Renal pelvis (tissue), 12 donors: ENCODE measurements at places on chromosomes 1 and 21. TPM values are rescaled to one million over a fixed set of nuclear protein-coding genes. Genes with fewer than 3 reads are reported as not detected.
A peak's percentile ranks its signal among the peaks of the same experiment; 100 is the strongest.

Gene RIPPLY3
- 2.0 TPM for polyA plus RNA-seq

Gene KCND3
- 1.4 TPM for polyA plus RNA-seq

Gene RGS4
- polyA plus RNA-seq = 11.4 TPM

Gene TGFB2
- 11.5 TPM for polyA plus RNA-seq

DNA sequence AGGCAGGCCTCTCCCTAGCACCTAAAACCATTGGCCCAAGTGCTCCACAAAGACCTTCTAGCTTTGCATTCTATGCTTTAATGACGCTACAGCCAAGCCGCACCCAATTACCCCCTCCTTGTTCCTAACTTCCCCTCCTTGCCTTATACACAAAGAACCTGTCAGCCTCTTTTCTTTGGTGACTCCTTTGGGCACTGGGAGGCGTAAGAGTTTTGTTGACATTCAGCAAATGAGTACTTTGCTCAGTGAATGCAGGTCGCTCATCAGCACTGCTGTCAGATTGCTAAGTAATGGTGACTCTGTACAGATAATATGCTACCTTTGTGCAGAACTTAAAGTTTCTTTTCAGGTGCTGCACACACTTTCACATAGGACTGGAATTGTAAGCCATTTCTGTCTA is 187.6 kb upstream of the FAM78B start:
- DNase-seq = no peak

DNA sequence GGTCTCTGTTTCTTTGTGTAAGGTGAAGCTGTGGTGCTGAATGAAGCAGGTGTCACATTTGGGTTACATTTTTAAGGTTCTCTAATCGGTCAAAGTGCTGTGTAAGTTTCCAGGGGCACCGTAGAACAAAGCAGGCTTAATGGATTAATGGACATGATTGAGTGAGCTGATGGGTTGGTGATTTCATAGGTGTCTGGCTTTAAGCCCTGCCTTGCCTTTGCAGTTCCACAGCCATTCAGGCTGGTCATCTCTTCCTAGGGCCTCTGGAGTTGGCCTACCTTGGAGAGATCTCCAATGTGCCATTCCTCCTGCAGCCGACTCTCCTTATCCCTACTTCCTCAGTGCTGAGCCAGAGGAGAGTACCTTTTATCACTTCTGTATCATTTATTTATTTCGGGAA is 15.2 kb downstream of the GALNT2 start:
- DNase-seq = no peak

DNA sequence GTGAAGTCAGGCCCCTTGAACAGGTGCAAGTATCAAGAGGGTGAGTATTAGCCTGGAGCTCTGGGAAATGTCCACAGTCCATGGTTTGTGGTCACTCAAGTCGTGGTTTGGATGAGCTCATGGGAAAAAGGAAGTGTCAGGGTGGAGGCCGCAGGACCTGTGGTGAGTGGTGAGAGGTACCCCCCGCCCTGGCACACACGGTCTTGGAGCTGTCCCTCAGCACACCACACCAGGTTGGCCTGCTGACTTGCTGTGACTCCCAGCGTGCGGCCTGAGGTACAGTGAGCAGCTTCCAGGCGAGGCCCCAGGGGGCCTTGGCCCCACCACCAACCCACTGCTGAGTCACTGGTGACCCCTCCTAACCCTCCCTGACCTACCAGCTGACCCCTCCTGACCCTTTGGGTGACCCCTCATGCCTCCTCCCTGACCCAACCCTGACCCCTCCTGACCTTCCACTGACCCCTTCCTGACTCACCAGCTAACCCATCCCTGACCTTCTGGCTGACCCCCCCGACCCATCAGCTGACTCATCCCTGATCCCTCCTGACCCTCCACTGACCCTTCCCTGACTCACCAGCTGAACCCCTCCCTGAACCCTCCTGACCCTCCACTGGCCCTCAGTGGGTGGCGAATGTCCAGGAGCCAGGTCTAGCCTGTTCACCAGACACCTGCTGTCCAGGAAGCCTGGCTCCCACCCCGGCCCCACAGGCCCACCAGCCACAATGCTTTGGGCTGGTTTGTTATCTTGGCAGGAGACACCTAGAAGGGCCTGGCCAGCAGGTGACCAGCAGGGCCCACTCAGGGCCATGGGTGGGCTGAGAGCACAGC is 34.8 kb upstream of the RNF187 start:
- no peak for DNase-seq

- DNase-seq = no peak
Observed at GRCh38 chr21:29075706-29076466, 2.4 kb upstream of the CCT8 start.

DNA sequence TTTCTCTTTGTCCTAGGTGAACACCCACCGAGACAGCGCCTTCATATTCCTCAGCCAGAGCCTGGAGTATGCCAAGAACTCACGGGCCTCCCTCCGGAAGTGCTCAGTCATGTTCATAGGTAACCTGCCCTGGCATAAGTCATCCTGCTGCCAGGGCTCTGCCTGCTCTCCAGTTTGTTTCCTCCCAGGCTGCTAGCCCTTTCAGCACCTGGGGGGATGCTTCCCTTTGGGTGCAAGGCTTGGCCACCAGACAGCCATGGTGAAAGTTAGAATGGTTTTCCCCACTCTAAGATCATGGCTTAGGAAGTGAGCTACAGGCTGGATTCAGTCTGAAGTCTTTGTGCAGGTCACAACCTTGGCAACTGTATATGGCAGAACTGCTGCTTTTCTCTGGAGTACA is 9.2 kb upstream of the TTC4 start:
- no peak for DNase-seq

GRCh38 chr1:52552236-52552504 is 722 bp downstream of the TUT4 start:
- DNase-seq = peak; percentile 43

DNA sequence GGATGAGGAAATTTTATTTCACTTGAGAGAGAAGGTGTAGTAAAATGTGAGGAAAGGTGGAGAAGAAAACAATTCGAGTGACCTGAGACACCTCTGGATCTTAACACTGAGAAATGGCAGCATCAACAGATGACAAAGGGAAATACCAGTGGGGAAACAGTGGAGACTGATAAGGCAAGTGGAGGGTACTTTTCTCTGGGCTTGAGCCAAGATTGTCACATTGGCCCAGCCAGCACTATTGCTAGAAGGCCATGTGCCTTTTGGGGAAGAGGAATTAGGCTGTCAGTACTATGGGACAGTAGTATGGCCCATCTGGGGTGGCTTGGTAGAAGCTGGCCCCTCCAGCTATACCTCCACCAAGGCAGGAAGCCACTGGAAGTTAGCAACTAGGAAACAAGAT is 8.4 kb downstream of the SYPL2 start:
- DNase-seq = no peak

DNA sequence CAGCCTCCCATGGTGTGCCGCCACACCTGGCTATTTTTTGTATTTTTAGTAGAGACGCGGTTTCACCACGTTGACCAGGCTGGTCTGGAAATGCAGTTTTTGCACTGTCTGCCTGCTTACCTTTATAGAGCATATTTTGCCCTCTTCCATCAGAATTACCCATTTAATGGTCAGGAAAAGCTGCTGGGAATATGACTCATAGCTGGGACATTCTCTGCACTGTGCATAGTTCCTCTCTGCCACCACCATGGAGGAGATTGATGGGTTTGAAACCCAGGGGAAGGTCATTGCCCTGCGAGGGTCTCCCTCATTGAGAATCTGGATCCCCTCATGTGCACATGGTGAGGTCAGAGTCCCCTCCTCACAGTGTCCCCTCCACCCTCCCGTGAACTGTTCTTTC is 32.1 kb downstream of the MX1 start:
- no peak for DNase-seq

DNA sequence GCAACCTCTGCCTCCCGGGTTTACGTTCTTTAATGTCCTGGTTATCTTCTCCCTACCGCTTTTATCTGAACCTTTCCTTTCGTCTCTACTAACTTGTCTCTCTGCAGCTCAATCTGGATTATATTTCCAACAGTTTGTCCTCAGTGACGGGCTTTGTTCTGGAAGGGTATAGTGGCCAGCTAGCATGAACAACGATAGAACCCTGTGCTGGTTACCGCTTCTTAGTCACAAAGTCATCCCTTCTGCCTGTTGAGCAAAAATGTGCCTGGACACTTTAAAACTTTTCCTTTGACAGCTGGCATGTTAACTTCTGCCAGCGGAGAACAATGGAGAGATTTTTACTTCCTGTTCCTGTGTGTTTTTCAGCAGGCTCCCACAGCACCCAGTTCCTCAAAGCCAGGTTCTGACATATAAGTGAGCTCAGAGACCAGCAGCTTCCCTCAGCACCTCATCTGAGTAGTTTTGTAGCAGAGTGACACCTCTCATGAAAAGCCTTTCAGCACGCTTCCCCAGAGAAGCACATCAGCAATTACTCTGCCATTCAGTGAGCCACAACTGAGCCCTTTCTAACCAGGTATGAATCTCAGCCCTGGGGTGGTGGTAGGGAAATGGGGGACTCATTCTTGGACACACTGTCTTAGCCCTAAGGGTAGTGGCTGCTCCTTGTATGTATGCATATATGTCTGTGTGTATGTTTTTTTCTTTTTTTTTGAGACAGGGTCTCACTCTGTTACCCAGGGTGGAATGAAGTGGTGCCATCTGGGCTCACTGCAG is 23.6 kb upstream of the CCDC17 start:
- DNase-seq = no peak

GRCh38 chr1:218803351-218803997 is 370.2 kb upstream of the LYPLAL1 start:
- no peak for DNase-seq

- no peak for DNase-seq
Observed at GRCh38 chr1:1051127-1051810, 22.8 kb downstream of the RNF223 start.

DNA sequence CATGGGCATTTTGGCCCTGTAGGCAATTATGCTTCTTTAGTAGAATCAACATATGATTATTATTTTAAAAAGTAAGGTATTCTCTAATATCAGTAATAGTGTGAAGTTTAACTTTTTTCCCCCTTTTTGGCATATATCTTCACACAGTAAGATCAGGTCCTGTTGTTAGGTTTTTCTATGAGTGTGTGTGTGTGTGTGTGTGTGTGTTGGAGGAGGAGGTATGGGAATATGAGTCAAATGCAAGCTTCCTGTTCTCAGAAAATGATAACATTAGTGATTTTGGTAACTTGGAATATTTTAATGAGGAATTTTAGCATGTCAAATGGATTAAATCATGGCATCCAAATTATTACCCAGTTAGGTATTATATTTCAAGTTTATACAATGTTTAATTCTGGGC is 65.8 kb upstream of the BCL10 start:
- DNase-seq = no peak

DNA sequence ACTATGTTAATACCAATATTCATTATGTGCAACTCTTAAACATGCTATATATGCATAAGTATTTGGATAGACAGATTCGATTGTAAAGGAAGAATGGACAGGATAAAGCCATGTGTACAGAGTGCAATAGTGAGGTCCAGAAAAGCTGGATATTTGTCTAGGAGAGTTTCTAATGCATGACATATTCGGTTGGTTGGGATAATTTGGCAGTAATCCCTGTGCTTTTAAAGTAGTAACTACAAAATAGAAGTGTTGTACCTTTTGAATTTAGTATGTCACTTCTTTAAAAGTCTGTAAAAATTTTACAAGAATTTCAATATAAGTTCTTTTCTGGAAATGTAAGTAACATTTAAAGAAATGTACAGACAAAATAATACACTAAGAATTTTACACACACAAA is 774.5 kb downstream of the USP25 start:
- no peak for DNase-seq

DNA sequence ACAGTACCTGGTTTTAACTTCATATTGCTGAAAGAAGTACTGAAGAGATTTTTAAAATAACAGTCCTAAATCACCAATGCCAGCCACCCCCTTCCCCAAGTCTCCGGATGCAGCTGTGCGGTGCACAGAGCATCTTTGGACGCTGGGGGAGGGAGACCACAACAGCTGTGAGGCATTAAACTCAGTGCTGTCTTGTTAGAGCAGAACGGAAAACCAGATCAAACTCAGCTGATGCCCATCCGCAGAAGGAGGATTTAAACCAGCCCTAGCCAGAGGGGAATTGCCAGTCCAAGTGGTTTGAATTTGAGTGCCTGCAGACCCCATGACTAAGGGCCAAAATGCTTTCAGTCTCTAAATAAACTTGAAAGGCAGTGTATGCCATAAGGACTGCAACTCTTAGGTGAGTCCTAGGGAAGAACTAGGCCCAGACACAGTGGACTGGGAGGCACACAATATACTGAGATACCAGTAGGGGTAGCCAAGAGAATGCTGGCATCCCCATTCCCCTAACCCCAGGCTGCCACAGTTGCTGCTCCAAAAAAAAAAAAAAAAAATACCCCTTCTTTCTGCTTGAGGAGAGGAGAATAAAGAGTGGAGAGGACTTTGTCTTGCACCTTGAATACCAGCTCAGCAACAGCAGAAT is 576.2 kb downstream of the NEGR1 start:
- peak; percentile 12 for DNase-seq
